Amygdala (tissue), 56 donors: ENCODE measurements at places on chromosomes 5 and 9.

DNA sequence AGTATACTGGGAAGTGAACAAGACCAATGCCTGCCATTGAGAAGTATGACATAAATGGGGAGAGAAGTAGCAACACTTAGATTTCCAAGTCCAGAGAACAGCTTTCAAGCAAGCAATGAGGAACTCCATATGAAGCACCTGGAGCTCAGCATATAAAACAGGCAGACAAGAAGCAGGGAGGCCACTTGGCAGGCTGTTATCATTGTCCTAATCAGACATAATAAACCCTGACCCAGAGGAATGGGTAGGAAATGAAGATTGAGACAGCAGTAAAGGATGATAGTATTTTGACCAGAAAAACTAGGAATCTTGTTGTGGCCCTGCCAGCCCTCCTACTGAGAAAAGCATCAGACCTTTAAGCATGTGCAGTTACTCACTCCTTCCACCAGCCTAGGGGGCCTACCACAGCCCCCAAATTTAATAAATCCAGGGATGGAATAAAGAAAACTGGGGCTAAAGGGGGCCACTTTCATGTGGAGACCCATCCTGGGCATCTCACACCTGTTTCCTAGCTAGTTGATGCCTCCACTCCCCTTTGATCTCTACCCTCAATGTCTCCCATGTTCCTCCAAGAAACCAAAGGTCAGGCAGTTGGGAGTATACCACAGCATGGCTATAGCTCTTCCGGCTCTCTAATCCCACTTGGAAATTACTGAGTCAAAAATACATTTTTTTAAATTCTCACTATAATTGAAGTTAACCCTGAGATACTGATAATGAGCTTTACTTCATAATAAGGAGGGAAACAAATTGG, 135.1 kb downstream of the SIL1 start:
- no peak for DNase-seq

- DNase-seq, result no peak
These were observed at the start of gene GGTA1 for GRCh38 chr9:121499427-121500164. TSS of gene GGTA1 (minus strand) at chr9:121499844. CDS start at chr9:121467922, 31,922 bp downstream.

DNA sequence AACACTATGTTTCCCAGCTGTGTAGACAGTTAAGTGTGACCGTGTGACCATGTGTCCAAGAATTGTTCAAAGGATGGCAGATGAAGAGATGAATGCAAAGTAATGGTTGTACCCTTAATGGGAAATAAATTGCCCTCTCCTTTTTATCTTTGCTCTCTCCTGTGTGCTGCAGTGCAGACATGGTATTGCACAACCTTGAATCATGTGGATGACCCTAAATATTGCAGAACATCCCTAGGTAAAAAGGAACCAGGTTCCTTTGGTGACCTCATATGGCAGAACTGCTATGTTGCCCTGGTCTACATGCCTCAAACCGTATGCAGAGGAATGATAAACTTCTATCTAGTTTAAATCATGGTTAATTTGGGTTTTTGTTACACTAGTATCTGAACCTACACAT, 81.7 kb upstream of the CTNND2 start:
- no peak for DNase-seq

GRCh38 chr9:71761938-71762353, 6.4 kb downstream of the CEMIP2 start:
- DNase-seq, result no peak

- no peak for DNase-seq
These were observed 214.0 kb upstream of the DMRT1 start for GRCh38 chr9:627336-627970.

DNA sequence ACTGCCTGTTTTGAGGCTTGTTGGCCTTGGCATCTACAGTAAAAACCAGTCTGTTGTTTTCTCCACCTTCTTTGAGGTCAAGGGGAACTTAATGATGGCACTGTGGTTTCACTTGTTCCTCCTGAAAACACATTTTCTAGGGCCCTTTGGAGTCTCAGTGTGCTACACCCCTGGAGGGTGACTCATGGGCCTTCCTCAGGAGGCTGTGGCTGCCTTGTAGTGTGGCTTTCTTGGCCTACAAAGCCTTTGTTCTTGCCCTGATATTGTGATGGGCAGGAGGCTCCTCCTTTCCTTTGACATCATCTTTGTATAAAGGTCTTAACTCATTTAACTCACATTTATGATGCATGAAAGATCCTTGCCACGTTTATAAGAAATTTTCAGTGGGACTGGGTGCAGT, 56.3 kb upstream of the GPBP1 start:
- no peak for DNase-seq

GRCh38 chr9:95087659-95088242, 229.8 kb downstream of the FANCC start:
- DNase-seq, result no peak

DNA sequence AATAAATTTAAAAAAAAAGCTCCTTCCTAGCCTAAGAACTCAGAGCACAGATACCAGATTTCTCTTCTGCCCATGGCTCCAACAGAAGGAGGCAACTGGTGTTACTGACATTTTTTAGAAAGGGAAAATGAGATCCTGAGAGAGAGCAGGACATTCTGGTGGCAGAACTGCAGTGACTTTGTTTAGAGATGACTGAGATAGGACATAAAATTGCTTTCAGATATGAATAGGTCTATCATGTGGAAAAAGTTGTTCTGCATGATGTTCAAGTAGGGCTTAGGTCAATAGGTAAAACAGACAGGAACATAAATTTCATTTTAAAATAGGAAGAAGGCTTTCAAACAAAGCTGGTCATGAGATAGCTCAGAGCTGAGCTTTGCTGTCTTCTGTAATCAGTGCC, 49.6 kb downstream of the NIPAL4 start:
- DNase-seq, result no peak
